ENCODE measurements at places on chromosomes 5 and 9.
A peak's percentile ranks its signal among the peaks of the same experiment; 100 is the strongest.

- DNase-seq = no peak
Observed at GRCh38 chr9:16915126-16915831, 44.8 kb upstream of the BNC2 start.

- DNase-seq = no peak
Observed at GRCh38 chr5:41071975-41072374, 833 bp upstream of the MROH2B start.

- no peak for DNase-seq
Observed at GRCh38 chr9:99030610-99031109, 74.3 kb upstream of the TGFBR1 start.

DNA sequence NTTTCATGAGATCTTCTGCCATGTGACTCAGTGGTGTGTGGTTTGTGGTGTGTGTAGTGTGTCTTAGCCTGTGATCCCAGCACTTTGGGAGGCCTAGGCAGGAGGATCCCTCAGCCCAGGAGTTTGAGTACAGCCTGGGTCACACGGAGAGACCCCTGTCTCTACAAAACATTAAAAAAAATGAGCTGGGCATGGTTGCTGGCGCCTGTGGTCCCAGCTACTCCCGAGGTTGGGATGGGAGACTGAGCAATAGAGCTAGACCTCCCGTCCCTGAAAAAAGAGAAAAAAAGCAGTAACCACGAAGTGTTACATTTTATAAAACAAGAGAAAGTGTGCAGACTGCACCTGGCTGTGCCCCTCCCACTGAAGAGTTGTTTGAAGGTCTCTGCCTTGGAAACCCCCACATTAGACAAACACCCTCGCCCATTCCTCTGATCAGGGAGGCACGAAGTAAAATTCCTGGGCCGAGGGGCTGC, 21.2 kb upstream of the RNU6ATAC start:
- DNase-seq = no peak

- no peak for DNase-seq
Observed at GRCh38 chr9:96004379-96004778, 128.9 kb downstream of the ERCC6L2 start.

GRCh38 chr5:8864053-8864452, 681.8 kb downstream of the SEMA5A start:
- DNase-seq = no peak

- no peak for DNase-seq
Observed at GRCh38 chr5:149317281-149318048, 27.8 kb upstream of the GRPEL2 start.

- DNase-seq = no peak
Observed at GRCh38 chr5:35679357-35679756, 61.7 kb downstream of the SPEF2 start.

DNA sequence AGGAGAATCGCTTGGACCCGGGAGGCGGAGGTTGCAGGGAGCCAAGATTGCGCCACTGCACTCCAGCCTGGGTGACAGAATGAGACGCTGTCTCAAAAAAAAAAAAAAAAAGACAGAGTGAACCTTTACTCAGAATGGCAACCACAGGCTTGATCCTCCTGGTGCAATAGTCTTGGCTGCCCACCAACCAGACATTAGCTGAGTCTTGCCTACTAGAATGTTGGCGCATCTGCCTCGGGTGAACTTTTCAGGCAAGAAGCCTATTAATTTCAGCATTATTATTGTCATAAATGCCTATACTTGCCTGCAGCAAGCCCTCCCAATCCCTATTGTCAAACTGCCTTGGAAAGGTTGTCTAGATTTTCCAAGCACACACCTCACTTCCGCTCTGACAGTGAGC, 4.2 kb downstream of the SERINC5 start:
- no peak for DNase-seq

DNA sequence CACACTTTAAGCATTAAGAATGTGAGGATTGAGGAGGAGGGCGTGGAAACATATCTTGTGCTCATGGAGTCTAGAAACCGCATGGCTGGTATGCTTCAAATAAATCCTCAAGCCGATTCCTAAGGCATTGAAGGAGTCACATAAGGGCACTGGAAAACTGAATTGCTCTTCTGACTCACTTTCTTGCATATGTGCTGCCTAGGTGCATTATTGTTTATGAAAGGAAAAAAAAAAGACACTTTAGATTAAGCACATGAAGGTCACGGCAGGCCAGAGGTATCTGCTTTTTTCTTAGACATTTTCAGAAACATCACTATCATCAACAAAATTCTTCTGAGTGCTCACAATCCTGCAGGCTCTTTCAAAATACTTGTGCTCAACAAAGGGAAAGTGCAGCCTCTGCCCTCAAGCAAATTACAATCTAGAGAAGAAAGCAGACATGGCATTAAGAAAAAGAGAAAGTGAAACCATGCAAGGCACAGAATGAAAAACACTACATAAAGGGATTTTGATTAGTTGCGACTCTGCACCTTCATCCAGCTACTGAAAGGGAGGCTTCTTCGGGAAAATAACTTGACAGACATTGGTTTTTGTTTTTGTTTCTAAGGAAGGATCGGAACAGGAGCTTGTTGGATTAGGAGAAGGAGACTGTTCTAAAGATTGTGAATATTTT, 2117.6 kb downstream of the MAT2B start:
- DNase-seq = no peak

- no peak for DNase-seq
Observed at GRCh38 chr5:111945535-111945934, 188.5 kb upstream of the NREP start.

DNA sequence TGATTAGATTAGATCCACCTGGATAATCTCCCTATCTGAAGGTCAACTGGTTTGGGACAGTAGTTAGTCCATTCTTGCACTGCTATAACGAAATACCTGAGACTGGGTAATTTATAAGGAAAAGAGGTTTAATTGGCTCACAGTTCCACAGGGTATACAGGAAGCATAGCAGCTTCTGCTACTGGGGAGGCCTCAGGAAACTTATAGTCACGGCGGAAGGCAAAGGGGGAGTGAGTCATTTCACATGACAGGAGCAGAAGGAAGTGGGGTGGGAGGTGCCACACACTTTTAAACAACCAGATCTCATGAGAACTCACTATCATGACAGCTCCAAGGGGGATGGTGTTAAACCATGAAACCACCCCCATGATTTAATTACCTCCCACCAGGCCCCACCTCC, 9.9 kb downstream of the C9orf40 start:
- DNase-seq = peak; percentile 8

- DNase-seq = no peak
Observed at GRCh38 chr5:96381526-96381925, 51.5 kb downstream of the PCSK1 start.

- no peak for DNase-seq
Observed at GRCh38 chr9:105696219-105696793, 2.0 kb downstream of the TMEM38B start.

GRCh38 chr5:116830079-116830478, 255.5 kb upstream of the SEMA6A start:
- DNase-seq = no peak
